ENCODE measurements at places on chromosomes 7 and 10. TPM values are rescaled to one million over a fixed set of nuclear protein-coding genes. Genes with fewer than 3 reads are reported as not detected.

BCL7B gene
- polyA plus RNA-seq, result 51.7 TPM

AGMO gene
- polyA plus RNA-seq, result 2.6 TPM

C10orf62 gene
- not detected for polyA plus RNA-seq

ZC3HAV1L gene
- polyA plus RNA-seq, result 8.7 TPM

DYNC1I1 gene
- polyA plus RNA-seq, result not detected

EGFR gene
- 62.2 TPM for polyA plus RNA-seq

PLPP4 gene
- polyA plus RNA-seq, result not detected

TMEM176B gene
- not detected for polyA plus RNA-seq

FBXO24 gene
- 0.13 TPM for polyA plus RNA-seq

- no peak for DNase-seq
These were observed 38.4 kb upstream of the NPFFR1 start for GRCh38 chr10:70321897-70322890.

DNA sequence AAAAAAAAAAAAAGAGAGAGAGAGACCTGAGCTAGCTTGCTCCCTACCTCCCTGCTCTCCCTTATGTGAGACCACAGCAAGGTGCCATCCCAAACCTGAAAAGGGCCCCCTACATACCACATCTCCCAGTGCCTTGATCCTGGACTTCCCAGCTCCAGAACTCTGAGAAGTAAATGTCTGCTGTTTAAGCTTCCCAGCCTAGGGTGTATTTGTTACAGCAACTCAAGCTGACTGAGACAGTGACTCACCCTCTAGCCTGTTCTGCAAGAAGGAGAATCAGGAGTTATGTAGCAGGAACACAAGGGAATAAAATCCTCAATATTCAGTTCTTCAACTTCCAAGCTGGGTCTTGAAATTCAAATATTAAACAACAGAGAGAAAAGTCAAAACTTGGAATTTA, 52.1 kb upstream of the TMEM72 start:
- DNase-seq, result no peak

- no peak for DNase-seq
These were observed 104.3 kb downstream of the MTERF1 start for GRCh38 chr7:91776171-91776570.

DNA sequence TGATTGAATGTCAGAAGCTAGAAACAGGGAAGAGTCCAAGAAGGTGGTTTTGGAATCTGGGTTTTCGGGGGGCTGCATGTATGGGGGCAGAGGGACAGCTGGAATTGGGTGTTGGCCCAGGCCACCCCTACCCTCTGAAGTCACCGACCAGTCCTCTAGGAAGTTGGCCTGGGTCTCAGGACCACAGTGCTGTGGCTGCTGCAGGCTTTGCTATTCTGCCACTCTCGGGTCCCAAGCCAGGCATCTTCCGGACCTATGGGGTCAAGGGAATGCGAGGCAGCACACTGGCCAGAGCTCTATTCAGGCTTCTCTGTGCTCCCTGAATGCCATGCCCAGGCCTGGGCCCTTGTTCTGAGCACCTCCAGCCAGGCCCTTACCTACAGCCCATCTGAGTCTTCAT, 13.2 kb downstream of the FGF8 start:
- DNase-seq, result no peak

GRCh38 chr7:156162451-156162850, 350.2 kb upstream of the SHH start:
- no peak for DNase-seq

- DNase-seq, result no peak
These were observed 57.8 kb downstream of the TRIL start for GRCh38 chr7:28900311-28900710.

DNA sequence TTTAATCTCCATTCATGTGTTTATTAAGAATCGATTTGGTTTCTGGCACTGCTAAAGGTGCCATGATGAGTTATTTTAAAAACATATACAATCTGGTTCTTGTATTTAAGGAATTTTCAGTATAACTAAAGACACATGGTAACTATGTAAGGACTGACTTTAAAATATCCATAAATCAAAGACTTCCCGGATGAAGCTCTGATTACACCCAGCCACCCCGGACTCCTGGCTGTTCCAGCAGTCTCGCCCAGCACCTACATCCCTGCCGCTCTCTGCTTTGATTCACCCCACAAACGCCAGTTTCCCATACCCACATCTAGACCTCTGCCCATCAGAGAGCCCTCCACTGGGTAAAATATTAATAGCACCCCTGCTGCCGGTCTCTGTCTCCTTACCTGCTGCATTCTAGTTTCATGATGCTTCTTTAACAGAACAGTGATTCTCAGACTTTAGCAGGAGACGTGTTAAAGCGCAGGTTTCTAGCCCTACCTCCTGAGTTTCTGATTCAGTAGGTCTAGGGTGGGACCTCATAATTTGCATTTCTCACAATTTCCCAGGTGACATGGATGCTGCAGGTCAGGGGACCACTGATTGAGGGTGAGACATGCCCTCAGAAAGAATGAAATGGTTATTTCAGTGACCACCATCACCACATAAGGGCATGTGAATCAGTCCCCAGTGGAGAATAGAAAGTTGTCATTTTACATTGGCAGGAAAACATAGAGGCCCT, 185.7 kb downstream of the KIAA1217 start:
- DNase-seq, result no peak

DNA sequence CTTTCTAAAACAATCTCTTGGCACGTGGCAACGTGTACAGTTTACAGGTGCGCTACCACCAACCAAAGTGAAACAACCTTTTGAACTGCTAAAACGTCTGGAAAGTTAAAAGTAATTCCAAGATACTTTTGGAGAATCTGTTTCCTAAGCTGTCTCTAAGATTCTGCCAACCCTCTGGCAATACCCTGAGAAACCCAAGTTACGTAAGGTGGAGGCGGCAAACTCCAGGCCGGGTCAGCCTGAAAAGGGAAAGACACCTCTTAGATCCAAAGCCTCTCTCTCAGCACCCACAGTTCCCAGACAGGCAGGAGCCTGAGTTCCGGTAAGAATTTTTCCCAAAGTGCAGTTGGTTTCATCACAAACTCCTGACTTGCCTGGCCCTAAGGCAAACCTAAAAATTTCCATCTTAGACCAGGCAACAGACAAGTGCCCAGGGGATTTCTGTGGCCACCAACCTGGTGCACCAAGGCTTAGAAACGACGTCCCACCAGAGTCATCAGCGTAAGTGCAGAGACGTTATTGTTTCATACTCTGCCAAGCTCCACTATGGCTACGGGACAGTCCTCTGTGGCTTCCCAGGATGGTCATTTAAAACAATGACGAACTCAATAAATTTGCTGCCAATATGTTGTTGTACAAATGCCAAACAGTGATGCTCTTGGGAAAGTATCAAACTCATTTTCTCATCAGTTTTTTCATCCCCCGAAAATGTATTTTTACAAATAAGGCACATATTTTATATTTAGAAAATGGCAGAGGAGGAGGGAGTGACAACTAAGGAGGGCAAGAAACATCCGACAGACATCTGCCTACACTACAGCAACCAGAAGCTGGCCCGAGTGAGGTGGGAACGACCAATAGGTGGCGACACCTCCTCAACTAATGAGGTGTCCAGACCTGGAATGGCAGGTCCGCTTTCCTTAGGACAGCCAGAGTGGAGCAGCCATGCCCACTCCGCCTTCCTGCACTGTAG, 205.8 kb upstream of the FRMD4A start:
- peak; percentile 50 for DNase-seq

DNA sequence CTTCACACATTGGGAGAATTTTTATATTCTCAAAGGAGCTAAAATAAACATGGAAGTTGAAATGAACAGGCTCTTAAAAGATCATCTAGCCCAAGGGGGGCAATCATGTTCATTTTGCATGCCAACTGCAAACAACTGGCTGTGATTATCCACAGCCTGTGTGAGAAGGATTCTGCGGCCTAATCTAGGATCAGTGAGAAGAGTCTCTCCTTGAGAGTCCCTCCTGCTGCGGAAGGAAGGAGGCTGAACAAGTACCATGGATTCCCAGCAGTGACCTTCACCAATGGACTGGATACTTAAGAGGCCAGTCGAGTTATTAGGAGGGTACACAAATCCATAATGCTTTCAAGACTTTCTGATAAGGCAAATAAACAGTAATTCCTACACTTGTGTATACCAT, 76.7 kb downstream of the IGF2BP3 start:
- no peak for DNase-seq

DNA sequence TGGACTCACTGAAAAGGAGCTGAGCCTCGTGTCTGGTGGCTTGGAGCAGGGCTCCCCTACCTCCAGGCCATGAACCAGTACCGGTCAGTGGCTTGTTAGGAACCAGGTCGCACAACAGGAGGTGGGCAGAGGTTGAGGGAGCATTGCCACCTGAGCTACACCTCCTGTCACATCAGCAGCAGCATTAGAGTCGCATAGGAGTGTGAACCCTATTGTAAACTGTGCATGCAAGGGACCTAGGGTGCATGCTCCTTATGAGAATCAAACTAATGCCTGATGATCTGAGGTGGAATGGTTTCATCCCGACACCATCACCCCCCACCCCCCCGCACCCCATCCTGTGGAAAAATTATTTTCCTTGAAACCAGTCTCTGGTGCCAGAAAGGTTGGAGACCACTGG, 50.4 kb downstream of the TSPAN15 start:
- no peak for DNase-seq

DNA sequence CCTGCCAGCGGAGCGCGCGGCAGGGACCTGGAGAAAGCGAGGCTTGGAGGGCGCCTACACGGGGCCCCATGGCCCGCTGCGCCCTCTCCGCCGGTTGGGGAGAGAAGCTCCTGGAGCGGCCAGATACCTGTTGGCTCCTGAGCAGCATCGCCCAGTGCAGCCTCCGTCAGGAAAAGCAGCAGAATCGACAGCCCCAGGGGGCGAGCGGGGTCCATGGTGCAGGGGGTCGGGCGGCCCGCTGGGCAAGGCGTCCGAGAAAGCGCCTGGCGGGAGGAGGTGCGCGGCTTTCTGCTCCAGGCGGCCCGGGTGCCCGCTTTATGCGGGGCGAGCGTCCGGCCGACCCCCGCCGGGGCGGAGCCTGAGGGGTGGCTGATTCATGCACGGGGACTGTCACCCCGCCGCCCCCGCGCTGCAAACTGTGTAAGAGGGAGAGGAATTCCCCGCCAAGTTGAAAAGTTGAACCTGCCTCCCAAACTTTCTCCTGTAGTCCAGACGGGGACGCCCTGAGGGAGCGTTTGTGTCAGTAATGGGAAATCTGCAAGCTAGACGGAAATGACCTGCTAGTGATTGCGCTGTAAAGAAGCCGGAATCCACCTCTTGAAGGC, at the start of gene TFPI2:
Gene TFPI2, minus strand, starts transcription at position 290 of the 605 bp plus-strand sequence. Its CDS starts 75 bp downstream, at position 215.
- peak; percentile 94 for DNase-seq

- DNase-seq, result no peak
These were observed 185.2 kb downstream of the AVL9 start for GRCh38 chr7:32680259-32681173.

DNA sequence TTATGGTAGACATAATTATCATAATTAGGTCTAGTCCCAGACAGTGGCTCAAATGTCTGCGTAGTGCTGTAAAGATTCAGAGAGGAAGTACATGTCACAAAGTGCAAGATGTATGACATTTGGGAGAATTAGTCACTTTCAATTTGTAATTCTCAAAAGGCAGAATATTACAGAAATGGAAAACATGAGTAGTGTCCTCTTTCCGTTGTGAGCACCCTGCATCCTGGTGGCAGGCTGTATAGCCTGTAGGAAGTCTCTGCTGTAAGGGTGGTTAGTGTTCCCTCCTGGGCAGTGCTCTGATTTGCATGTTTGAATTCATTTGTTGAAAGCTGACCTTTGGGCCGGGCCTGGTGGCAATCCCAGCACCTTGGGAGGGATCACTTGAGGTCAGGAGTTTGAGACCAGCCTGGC, 17.0 kb downstream of the CDK14 start:
- no peak for DNase-seq

DNA sequence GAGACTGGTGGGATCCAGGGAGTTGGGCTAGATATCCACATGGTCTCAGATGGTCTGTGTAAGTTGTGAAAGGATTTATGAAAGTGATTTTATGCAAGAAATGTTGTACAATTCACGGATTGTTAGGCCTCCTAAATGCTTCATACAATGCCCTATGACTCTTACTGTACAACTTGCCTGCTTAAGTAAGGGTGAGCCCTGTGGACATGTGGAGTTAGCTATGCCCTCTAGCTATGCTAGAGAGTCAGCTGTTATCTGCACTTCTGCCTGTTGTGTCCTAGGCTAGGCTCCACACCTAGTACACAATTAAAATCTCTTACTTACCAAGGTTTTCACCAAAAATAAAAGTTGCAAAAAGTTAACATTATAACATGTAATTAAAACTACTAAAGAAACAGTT, 1.7 kb upstream of the CFAP43 start:
- DNase-seq, result no peak
